Fibroblast of villous mesenchyme (primary cell): ENCODE measurements at places on chromosomes 11 and 22. TPM values are rescaled to one million over a fixed set of nuclear protein-coding genes. Genes with fewer than 3 reads are reported as not detected.

The GAL3ST1 gene
- total RNA-seq, result not detected in 2 replicates

The KCNJ4 gene
- not detected in 2 replicates for total RNA-seq

The GSTT2B gene
- 1.3 and 1.9 TPM in 2 replicates for total RNA-seq

The FGF4 gene
- total RNA-seq, result not detected in 2 replicates

The SLC22A9 gene
- not detected in 2 replicates for total RNA-seq

The PDXP gene
- total RNA-seq, result 9.0 and 9.9 TPM in 2 replicates

The CCDC15 gene
- 2.6 and 3.5 TPM in 2 replicates for total RNA-seq

The IGLL5 gene
- total RNA-seq, result not detected in 2 replicates

The SMIM35 gene
- total RNA-seq, result not detected in 2 replicates

The FAM181B gene
- total RNA-seq, result under 0.01 TPM in 1 of 2 replicates, not detected in the other

The OR51E1 gene
- total RNA-seq, result not detected in 2 replicates

The PANX2 gene
- total RNA-seq, result 0.32 and 0.43 TPM in 2 replicates

The BRSK2 gene
- under 0.01 TPM in 2 replicates for total RNA-seq

The INS gene
- total RNA-seq, result not detected in 2 replicates

The MDK gene
- 11.7 and 30.0 TPM in 2 replicates for total RNA-seq

The ANGPTL5 gene
- total RNA-seq, result not detected in 2 replicates

The ASPHD2 gene
- total RNA-seq, result 0.32 and 2.2 TPM in 2 replicates

The ZPR1 gene
- 22.9 and 29.4 TPM in 2 replicates for total RNA-seq

The RAB38 gene
- 0.64 and 3.5 TPM in 2 replicates for total RNA-seq

The IFITM10 gene
- 0.32 and 0.43 TPM in 2 replicates for total RNA-seq

The FIBIN gene
- 25.9 and 26.4 TPM in 2 replicates for total RNA-seq

The TECTA gene
- total RNA-seq, result under 0.01 and 0.32 TPM in 2 replicates

The GRAP2 gene
- total RNA-seq, result under 0.01 TPM in 2 replicates

The OTOG gene
- not detected in 2 replicates for total RNA-seq

The CARS1 gene
- 68.2 and 87.6 TPM in 2 replicates for total RNA-seq

The NCAM1 gene
- 0.86 and 2.9 TPM in 2 replicates for total RNA-seq

The CSNK1E gene
- total RNA-seq, result 145 and 161 TPM in 2 replicates

The OR8A1 gene
- under 0.01 TPM in 1 of 2 replicates, not detected in the other for total RNA-seq

The MS4A15 gene
- total RNA-seq, result not detected in 2 replicates

The RRP7A gene
- 24.5 and 29.8 TPM in 2 replicates for total RNA-seq

The IZUMO1R gene
- total RNA-seq, result not detected in 2 replicates

The MS4A4A gene
- total RNA-seq, result not detected in 2 replicates

The DBX1 gene
- not detected in 2 replicates for total RNA-seq

The SLC1A2 gene
- 18.7 and 23.7 TPM in 2 replicates for total RNA-seq

The CABP4 gene
- total RNA-seq, result not detected in 2 replicates

The HBB gene
- total RNA-seq, result not detected in 2 replicates

The OR6T1 gene
- not detected in 2 replicates for total RNA-seq

The OR2AG1 gene
- total RNA-seq, result not detected in 2 replicates

The NOX4 gene
- 5.2 and 9.3 TPM in 2 replicates for total RNA-seq

The CNIH2 gene
- 0.43 and 0.64 TPM in 2 replicates for total RNA-seq

The DLG2 gene
- total RNA-seq, result 1.3 TPM in 2 replicates
